ENCODE measurements at places on chromosomes 2 and 18.

- no peak for DNase-seq
These were observed 20.1 kb upstream of the PPP3R1 start for GRCh38 chr2:68272246-68272994.

GRCh38 chr2:9690252-9690651 is 59.5 kb upstream of the YWHAQ start:
- no peak for DNase-seq

DNA sequence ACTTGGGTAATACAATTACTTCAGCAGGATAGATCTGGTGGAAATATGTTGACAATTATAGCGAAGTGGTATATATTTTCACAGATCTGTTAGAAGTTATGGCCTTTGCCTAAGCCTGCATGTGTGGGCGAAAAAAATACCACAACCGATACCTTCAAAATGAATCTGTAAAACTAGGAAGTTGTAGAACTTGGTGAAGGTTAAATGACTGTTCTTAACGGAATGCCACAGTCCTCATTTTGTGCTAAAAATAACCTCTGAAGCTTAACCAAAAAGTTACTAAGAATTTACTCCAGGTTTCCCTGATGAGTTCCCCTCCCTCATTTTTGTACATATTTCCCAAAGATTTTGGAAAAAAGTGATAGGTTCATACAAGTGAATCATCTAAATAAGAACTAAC is 550.7 kb downstream of the THSD7B start:
- no peak for DNase-seq

DNA sequence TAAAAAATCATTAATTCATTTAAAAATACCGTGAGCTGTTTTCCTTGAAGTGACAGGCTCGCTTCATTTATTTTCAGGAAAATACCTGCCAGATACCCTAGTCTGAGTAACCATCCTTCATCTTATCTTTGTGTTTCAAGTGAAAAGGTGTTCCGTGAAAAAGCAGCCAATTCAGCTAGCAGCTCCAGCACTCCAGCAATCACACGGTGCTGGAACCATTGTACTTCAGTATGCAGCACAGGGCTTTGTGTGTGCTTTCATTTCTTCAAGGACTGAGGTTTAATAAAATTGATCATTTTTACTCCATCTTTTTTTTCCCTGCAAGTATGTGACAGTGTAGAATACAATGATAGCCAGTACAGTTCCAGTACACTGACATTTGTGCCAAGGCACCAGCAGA is 39.1 kb upstream of the PGAP1 start:
- DNase-seq: no peak

DNA sequence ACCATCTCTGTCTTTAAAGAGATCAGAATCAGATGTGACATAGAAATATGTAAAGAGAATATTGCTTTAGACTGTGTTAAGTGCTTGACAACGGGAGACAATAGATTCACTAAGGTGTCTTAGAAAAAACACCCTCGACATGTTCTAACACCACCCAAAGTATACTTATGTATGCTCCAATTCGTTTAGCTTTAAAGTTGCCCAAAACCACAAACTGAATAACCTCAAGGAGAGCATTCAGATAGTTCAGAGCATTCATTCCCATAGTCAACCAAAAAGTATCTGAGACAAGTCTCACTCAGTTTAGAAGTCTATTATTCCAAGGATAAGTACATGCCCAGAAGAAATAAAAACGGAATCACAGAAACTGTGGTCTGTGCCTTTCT is 96.4 kb downstream of the KYNU start:
- DNase-seq: no peak

DNA sequence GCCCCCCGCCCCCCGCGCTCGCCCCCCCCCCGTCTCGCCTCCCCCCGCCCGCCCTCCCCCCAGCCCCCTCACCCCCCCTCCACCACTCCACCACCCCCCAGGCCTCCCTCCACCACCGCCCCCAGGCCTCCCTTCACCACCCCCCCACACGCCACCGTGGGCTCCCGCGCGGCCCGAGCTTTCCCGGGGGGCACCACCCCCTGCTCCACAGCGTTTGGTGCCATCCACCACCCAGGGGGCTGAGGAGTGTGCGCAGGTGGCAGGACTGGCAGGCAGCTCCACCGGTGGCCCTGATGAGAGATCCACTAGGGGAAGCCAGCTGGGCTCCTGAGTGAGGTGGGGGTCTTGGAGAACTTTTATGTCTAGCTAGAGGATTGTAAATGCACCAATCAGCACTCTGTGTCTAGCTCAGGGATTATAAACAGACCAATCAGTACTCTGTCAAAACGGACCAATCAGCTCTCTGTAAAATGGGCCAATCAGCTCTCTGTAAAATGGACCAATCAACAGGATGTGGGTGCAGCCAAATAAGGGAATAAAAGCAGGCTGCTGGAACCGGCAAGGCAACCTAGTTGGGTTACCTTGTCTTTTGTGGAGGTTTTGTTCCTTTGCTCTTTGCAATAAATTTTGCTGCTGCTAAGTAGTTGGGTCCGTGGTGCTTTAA is 43.0 kb upstream of the ITSN2 start:
- no peak for DNase-seq

DNA sequence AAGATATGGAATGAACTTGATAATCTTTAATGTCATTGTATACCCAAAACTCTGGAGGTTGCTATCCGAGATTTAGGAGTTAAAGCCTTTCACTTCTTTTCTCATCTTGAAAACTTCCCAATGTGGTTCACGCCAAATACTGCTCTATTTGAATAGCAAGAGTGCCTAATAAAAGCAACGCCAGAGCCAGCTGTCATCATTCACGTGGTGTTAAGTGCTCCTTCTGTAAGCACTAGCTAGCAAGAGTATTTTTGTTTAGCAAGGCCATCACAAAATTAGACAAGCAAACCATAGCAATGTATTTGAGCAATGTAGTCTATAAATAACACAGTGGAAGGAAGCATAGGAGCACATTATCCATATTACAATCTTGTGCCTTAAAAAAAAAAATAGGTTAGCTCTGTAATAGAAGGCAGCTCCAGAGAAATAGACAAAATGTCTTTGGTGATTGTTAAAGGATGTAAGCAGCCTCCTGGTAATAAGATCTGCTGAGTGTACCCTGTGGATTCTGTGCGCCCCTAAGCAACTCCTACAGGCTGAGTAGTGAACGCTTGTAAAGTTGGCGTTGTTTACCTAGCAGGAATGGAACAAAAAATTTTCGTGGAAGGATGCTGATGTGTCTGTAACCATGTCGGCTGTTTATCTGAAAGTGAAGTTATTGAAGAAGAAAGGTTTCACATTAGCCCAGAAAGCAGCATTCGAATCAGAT is 518.0 kb downstream of the CNTNAP5 start:
- no peak for DNase-seq

DNA sequence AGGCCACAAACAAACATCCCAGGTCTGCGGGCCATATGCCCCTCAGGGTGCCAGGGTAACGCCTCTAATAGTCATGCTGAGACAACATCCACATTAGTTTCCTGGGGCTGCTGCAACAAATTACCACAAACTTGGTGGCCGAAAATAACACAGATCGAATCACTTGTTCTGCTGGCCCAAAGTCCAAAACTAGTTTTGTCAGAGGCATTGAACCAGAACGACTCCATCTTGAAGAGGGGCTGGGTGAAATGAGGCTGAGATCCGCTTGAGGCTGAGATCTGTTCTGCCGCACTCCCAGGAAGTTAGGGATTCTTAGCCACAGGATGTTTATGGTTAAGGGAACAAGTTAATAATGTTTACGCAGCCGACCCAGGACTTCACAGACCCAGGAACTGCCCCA is 66.7 kb downstream of the COPS8 start:
- DNase-seq: no peak

DNA sequence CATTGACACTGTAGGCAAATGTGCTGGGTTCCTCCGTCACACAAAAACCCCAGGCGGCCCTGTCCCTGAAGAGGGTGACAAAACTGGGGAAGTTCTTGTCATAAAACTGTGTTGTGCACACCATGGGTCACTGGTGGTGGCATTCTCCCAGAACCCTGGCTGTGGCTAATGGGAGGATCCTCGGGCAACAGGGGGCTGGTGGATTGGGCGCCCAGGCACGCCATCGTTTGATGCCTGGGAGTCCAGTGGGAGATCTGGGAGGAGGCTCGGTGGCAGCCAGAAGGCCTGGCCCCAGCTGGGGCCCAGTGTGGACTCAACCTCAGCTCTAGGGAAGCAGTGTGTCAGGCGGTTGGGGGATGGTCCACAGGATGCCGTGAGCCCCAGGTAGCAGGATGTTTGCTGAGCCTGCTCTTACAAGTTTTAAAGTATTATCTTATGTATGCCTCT is 140.7 kb downstream of the ACOXL start:
- no peak for DNase-seq

DNA sequence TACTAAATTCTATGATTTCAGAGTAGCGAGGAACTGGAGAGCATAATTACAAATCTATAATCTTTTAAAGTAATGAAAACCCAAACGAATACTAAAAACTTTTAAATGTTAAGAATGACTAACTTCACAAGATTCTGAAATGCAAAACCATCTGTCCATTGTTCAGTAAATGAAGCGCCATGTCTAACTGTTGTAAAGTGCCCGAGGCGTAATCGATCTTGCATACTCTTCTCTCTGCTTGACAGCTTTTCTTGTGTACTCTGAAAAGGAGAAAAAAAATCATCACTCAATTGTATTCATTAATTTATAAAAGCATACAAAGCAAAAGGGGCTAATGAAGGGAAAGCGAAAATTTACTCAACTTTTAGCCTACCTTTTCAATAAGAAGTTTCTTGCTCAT is 111.0 kb downstream of the TLK1 start:
- no peak for DNase-seq

DNA sequence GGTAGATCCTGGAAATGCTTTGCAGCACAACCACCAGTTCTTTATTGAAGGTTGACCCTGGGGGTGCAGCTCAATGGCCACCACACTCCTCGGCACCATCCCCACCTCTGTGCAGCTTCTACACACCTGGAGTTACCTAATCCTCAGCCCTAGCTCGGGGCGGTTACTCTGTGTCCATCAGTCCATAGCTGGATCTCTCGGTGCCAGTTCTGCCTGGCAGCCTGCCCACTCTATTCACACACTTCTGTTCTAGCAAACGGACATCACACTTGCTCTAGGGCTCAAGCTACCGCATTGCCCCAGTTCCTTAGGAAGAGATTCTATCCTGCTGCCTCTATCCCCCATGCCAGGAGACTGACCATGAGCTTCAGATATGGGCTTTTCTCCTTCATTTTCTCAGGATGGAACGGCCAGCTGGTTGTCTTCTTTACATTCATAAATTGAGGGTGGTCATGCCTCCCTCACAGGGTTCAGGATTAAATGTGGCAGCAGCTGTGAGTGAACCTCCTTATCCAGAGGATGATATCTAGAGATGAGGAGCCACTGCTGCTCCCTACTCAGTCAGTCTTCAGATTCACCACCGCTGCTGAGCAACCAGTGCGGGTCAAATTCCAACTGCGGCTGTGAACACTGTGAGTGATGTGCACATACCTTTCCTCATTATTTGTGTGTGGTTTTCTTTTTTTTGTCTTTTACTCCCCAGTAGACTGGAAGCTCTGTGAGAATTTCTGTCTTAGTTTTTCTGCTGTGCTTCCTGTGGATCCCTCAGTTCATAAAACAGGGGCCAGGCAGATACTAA is 66.9 kb upstream of the TRIB2 start:
- no peak for DNase-seq

Measured in stimulated activated CD4-positive, alpha-beta T cell treated with anti-CD3 and anti-CD28 coated beads, Interleukin-15, amount 100 ng/mL, for 1 hour (primary cell).